ENCODE measurements at places on chromosomes 7 and 10. TPM values are rescaled to one million over a fixed set of nuclear protein-coding genes. Genes with fewer than 3 reads are reported as not detected.

Gene PNLIPRP3
- total RNA-seq: not detected

Gene FAM25C
- not detected for total RNA-seq

GRCh38 chr7:157739650-157740049 lies 402.8 kb downstream of the DNAJB6 start:
- DNase-seq: no peak

DNA sequence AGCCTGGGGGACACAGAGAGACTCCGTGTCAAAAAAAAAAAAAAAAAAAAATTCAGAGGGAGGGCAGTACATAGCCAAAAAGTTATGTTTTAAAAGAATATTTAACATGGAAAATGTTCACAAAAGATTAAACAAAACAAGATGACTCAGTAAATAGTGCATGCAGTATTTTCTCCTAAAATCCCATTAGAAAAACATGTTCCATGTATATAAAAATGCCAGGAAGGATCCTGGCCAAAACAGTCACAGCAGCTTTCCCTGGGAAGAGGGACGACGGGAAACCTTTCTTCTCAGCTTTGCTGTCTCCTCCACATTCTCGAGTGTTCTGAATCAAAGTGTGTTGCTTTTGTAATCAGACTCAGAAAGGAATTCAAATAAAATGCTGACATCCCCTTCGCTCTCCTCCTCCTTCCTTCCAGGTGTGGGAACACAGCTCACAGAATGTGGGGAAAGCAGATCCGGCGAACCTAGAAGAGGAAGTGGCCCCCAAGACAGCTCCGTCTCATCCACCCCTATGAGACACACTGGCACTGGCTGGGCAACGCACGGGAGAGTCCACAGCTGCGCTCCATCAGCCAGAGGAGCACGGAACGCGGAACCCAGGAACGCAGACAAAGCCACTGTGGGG lies 139.4 kb downstream of the MAD1L1 start:
- DNase-seq: no peak

DNA sequence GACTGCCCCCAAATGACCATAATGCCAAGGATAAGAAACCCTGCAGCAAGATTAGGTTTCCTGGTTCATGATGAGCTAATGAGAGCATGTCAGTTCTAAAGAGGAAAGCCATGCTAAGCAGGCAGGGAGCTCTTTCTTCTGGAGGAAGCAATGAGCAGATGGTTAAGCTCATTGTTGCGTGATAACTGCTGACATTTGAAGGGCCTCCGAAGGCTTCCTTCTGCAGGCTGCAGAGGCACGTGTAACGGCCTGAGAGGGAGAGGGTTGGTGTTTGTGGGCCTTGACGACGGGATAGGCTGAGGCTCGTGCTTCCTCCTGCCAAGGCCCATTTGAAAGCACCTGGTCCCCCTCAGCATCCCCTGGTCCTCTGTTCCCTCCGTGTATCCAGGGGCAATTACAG lies 63.5 kb upstream of the BTBD16 start:
- DNase-seq: no peak

Data from mesenteric fat pad (tissue), 1 donor.